ENCODE measurements at places on chromosomes 12 and 14. TPM values are rescaled to one million over a fixed set of nuclear protein-coding genes. Genes with fewer than 3 reads are reported as not detected.

DNA sequence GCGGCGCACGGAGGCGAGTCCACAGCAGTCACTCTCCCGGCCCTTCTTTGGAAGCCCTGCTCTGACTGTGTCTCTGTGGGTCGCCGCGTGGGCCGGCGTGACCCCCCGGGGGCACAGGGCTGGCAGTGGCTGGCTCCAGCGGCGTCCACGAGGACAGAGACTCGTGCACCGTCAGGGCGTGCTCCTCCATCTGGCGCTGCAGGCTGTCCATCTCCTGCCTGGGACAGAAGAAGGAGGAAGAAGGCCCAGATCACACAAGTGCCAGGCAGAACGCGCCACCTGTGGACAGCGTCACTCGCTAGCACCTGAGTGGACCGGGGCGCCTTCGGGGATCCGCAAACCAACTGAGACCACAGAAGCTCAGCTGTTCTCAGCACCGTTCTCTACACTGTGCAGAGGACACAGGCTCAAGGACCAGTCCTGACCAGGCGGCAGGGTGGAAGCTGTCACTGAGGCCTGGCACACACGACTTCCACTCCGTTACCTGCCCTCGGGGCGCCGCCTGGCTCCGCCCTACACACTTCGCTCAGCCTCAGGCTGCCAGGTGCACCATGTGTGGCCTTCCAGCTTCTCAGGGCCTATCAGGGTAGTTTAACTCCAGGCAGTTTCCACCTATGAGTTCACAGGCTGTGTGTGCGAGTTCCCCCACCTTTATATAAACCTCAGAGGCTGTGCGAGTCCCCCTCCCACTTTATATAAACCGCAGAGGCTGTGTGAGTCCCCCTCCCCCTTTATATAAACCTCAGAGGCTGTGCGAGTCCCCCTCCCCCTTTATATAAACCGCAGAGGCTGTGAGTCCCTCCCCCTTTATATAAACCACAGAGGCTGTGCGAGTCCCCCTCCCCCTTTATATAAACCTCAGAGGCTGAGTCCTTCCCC lies 11.7 kb upstream of the ANKLE2 start:
- no peak for DNase-seq

The RTL1 gene
- total RNA-seq = 1.5 TPM

GRCh38 chr12:12282202-12282601 lies 15.4 kb upstream of the LRP6 start:
- DNase-seq = no peak

DNA sequence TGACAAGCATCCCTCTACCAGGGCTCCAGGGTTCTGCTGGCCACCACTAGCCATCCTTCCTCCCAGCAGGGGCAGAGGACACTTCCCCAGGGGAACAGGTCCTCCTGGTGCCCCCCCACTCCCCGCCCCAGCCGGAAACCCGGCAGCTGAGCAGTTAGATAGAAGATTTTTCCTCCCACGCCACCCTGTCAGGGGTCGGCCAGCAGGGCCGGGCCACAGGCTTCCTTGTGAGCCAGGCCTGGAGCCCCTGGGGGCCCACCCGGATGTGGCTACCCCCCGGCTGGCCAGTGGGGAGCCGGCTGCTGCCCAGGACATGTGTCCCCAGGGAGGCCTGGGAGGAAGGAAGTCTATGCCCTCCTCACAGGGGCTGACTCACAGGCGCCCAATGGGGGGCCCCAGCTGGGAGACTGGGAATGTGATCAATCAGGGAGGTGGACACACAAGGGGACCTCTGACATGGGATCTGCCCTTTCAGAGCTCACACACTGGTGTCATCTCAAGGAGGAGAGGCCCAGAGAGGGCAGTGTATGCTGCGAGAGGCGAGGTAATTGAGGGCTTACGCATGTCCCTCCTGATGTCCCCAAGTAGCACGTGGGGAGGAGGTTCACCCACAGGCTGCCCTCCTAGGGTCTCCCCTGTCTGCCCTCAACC lies 4.2 kb downstream of the SH2B3 start:
- DNase-seq = no peak

DNA sequence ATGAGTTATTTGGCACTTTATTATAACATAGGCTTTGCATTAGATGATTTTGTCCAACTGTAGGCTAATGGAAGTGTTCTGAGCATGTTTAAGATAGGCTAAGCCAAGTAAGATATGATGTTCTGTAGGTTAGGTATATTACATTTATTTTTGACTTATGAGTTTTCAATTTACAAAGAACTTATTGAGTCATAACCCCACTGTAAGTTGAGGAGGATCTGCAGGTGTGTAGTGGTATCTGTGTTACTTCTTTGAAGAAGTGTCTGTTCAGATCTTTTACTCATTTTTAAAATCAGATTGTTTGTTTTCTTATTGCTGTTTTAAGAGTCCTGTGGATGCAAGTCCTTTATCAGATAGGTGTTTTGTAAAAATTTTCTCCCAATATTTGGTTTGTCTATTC lies 329.2 kb downstream of the RAD51B start:
- no peak for DNase-seq

The CLEC1B gene
- not detected for total RNA-seq

The CD27 gene
- total RNA-seq = not detected

The PLXNC1 gene
- 8.3 TPM for total RNA-seq

The LYZ gene
- 174 TPM for total RNA-seq

- DNase-seq = no peak
Measured at GRCh38 chr12:112004041-112004440, 8.9 kb downstream of the TMEM116 start.

DNA sequence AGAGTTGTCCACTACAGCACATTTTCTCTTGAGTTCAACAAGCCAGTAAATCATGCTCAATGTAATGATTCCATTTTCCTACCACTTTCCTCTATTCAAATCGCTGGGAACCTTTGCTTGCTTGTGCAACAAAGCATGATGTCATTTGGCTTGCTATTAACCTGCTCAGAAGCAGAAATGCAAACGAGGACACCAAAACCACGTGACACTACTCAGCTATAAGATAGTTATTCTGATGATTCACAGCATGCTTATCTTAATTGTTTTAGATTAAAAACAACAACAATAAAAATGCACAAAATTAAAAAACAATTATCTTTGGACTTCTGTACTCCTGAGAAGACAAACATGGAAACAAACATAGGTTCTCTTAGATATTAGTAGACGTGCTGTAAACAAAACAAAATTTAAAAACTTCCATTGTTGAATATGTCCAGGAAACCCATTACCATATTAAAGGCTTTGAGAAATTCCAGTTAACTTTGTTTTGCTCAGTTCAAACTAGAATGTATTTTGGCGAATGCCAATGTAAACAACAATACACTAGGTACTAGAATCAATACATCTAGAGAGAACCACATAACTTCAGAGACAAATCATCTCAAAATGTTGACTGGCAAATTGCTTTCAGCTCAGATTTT lies 77.5 kb upstream of the KRAS start:
- no peak for DNase-seq

GRCh38 chr12:29711381-29711780 lies 72.4 kb downstream of the TMTC1 start:
- DNase-seq = no peak

The CKAP4 gene
- total RNA-seq = 95.9 TPM

DNA sequence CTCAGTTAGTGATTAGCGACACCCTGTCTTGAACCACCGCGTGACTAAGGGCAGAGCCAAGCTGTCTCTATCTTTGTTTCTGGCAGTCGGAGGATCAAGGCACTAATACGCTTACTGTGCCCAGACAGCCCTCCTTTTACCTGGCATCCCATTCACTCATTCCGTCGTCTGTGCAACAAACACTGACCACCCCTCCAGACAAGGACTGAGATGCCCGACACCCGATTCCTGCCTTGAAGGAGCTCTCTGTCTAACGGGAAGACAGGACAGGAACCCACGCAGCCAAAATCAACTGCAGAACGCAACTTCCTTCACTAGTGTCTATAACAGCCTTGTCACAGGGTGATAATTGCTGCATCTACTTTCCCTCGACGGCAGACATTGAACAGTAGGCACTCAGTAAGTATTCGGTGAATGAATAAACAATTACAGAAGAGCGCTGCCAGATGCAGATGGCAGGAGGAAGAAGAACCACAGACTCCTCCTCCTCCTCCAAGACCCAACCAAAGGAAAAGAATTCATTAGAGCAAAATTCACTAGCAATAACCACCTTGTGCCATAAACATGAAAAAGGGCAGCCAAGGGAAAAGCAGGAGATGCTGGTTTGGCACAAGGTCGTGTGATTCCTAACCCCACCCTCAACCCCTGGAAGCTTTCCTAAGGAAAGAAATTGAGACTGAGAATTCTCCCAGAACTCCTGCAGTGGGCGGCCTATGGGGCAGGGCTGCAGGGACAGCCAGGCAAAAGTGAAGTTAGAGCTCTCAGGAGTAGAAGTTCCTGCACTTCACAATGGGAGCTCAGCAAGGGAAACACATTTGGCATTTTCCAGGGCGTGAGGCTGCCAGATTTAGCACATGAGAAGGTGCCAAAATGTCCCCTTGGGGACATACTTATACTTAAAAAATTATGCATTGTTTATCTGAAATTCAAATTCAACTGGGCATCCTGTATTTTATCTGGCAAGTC lies 186.6 kb upstream of the DIO3 start:
- no peak for DNase-seq

- DNase-seq = no peak
Measured at GRCh38 chr12:47977772-47978597, 14.6 kb downstream of the TMEM106C start.

GRCh38 chr12:129036135-129036534 lies 182.9 kb downstream of the GLT1D1 start:
- no peak for DNase-seq

- no peak for DNase-seq
Measured at GRCh38 chr12:27965411-27965810, 7.1 kb downstream of the PTHLH start.

GRCh38 chr14:89484051-89484844 lies 67.2 kb upstream of the FOXN3 start:
- no peak for DNase-seq

GRCh38 chr14:94001501-94002396 lies 4.6 kb downstream of the CCDC197 start:
- DNase-seq = no peak

- DNase-seq = no peak
Measured at GRCh38 chr14:65345266-65345665, 67.3 kb upstream of the FUT8 start.

The RDH5 gene
- 7.4 TPM for total RNA-seq

- DNase-seq = no peak
Measured at GRCh38 chr14:99619835-99620834, 16.1 kb upstream of the CCDC85C start.
